NCI-H1436 treated with DMSO at 0.1 percent for 48 hours (cell line): ENCODE measurements at places on chromosomes 5 and 9.

- DNase-seq = no peak
These were observed 37.3 kb downstream of the CSF2 start for GRCh38 chr5:132110930-132111329.

DNA sequence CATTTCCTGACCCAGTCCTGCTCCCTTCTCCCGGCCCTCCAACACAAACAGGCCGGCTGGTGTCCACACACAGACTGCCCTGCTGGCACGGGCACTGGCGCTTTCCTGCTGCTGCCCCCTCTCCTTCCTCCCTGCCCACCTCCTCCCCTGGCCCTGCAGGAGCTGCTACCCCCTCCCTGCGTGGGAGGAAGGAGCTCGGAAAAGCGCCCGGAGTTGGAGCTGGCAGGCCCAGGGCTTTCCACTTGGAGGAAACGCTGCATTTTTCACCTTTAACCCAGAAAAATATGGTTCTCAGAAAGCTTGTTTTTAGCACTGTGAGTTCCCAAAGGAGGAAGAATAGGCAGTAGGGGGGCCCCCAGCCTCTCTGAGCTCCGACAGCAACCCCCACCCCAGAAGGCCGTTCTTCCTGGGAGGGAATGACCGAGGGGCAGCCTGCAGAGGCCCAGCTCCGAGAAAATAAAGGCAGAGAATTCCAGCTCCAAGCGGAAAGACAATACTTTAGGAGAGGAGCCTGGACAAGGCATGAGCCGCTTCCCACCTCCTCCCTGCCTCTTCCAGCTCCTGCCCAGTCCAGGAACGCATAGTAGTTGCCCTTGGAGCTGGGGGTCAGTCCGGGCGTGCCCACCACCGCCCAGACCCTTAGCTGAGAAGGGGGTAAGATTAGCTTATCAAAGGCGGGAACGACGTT, 88.9 kb downstream of the LIFR start:
- DNase-seq = no peak

DNA sequence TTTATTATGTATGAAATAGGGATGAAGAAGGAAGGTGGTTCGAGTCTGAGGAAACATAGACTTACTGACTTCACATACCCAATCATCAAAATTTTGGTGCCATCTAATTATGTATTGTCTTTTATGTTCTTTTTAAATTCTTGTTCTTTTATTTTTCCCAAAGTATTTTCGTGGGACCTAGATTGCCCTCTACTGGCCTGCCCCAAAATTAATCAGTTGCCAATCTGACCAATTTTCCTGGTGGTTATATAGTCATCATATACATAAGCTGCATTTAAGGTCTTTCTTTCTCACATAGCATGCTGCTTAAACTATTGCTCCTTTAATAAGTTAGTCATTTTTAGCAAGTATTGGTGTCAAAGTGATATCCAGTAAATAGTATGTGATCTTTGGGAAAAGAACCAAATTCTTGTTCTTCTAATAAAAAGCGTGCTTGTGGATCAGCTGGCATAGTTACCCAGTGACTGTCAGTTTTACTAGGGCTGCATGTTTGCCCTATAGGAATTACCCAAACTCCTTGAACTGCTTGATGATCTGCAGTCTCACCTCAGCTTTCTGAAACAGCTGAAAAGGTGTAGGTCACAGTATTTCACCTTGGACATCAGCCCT, 223.5 kb downstream of the SH3GL2 start:
- no peak for DNase-seq

DNA sequence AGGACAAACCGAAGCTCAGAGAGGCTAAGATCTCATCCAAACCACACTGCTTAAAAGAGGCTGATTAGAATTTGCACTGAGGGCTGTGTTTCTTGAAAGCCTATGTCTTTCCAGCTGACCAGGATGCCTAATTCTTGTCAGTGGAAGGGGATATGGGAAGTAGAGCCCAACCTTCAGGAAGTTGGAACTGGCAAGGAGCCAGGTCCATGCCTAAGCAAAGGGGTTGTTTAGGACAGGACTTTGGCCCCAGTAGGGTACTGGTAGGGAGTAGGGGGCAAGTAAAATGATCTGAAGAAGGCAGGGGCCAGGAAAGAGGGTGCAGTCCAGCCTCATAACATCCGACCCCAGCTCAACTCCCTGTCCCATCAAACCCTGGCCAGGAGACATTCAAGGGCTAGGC, 130.9 kb downstream of the GAS1 start:
- DNase-seq = no peak

DNA sequence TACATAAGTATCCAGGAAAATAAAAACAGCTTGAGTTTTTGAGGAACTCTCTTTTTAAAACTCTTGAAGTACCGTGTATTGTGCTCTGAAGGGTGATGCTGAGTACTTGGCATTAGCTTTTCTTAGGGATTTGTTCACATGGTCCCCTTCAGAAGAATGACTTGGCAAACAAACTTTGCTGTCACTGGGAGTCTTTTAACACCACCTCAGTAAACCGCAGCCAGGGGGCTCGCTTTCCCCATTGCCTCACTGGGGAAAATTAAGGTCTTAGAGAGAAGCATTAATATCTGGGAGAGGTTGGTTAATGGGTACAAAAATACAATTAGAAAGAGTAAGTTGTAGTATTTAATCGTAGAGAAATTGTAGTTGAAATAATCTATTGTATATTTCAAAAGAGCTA, 105.9 kb upstream of the DAP start:
- no peak for DNase-seq

- no peak for DNase-seq
These were observed 147.9 kb downstream of the C5orf15 start for GRCh38 chr5:133820507-133820906.

GRCh38 chr5:168184103-168184502, 107.3 kb upstream of the WWC1 start:
- DNase-seq = no peak
